Activated CD8-positive, alpha-beta memory T cell treated with anti-CD3 and anti-CD28 coated beads for 48 hours (primary cell): ENCODE measurements at places on chromosomes 7 and 10.

- DNase-seq = no peak
Observed at GRCh38 chr7:47095946-47096345, 486.0 kb downstream of the TNS3 start.

DNA sequence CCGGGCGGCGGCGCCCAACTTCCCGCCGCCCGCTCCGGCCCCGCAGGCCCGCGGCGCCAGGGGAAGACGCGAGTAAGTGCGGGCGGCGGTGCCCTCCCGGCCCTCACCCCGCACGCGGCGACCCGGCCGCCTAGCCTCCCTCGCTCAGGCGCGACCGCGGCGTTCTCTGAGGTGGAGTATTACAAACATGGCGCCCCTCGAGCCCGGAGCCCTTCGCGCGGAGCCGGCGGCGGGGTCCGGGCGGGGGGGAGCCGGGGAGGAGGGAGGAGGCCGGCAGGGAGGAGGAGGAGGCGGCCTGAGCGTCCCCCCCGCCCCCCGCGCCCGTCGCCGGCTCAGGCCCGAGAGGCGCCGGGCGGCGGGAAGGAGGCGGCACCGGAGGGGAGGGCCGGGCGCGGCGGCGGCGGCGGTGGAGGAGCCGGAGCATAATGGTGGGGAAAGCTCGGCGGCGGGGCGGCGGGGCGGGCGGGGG lies at the start of gene ZMYND11:
Gene ZMYND11 (plus strand): TSS at position 324 of the 469 bp plus-strand sequence. CDS start 44,558 bp downstream, outside the sequence.
- no peak for DNase-seq

DNA sequence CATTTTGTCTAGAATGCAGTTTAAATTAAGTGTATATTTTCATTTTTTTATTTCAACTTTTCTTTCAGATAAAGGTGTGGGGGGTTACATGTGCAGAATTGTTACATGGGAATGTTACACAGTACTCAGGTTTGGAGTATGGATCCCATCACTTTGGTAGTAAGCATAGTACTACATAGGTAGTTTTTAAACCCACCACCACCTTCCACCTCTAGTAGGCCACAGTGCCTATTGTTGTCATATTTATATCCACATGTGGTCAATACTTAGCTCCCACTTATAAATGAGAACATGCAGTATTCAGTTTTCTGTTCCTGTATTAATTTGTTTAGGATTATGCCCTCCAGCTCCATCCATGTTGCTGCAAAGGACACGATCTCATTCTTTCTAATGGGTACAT lies 200.6 kb downstream of the CCDC7 start:
- DNase-seq = no peak

GRCh38 chr7:133794479-133794878 lies 332.7 kb upstream of the LRGUK start:
- no peak for DNase-seq

- no peak for DNase-seq
Observed at GRCh38 chr10:11533328-11533781, 78.1 kb downstream of the USP6NL start.

DNA sequence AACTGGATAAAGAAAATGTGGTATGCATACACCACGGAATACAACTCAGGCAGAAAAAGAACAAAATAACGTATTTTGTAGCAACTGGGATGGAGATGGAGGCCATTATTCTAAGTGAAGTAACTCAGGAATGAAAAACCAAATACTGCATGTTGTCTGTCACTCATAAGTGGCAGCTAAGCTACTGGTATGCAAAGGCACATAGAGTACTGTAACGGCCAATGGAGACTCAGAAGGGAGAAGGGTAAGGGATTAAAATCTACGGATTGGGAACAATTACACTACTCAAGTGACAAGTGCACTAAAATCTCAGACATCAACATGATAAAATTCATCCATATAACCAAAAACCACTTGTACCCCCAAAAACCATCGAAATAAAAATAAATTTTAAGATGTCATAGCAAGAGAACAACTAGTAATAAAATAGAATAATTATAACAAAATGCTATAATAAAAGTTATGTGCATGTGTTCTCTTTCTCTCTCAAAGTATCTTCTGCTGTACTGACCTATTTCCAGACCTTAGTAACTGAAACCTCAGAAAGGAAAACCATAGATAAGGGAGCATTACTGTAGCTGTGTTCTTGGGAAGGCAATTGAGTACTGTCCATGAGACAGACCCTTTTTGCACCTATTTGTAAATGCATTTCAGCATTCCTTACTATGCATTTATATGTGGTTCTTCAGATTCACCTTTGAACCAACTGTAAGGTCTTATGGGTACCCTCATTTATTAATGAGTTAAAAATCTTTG lies 6.7 kb upstream of the NEBL start:
- no peak for DNase-seq

DNA sequence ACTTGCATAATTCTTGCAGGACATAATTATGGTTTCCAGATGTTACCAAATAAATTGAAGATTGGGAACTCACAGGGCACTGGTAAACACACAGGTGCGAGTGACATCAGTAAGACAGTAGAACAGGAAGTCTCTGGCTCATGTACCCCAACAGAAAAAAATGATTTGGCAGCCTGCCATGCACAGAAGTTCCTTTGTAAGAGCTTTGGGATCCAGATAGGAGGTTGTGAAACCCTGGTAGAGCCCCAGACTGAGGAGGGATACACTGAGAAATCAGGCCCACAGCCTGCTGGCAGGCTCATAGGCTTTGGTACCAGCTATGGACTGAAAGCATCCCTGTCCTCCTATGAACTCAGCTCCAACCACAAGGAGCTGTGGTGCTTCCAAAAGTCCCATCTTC lies 118.0 kb downstream of the COBL start:
- DNase-seq = no peak

- no peak for DNase-seq
Observed at GRCh38 chr7:150307129-150307528, 16.0 kb upstream of the LRRC61 start.

DNA sequence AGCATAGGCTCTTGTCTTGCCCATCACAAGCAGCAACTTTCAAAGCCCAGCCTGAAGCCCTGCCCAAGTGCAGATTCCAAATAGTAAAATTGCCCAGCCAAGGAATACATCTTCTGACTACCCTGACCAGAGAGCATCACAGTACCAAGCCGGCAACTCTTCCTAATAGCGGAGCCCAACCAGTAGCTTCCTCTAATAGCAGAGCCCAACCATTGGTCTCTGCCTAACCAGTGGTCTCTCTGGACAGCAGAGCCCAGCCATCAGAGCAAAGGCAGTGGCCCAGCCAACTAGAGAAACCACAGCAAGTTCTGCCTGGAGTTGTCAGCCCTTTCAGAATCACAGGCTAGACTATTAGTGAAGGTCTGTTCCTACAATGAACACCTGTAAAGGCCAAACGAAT lies 285.6 kb downstream of the HGF start:
- DNase-seq = no peak

GRCh38 chr10:89404104-89405047 lies 10.0 kb upstream of the IFIT5 start:
- no peak for DNase-seq

DNA sequence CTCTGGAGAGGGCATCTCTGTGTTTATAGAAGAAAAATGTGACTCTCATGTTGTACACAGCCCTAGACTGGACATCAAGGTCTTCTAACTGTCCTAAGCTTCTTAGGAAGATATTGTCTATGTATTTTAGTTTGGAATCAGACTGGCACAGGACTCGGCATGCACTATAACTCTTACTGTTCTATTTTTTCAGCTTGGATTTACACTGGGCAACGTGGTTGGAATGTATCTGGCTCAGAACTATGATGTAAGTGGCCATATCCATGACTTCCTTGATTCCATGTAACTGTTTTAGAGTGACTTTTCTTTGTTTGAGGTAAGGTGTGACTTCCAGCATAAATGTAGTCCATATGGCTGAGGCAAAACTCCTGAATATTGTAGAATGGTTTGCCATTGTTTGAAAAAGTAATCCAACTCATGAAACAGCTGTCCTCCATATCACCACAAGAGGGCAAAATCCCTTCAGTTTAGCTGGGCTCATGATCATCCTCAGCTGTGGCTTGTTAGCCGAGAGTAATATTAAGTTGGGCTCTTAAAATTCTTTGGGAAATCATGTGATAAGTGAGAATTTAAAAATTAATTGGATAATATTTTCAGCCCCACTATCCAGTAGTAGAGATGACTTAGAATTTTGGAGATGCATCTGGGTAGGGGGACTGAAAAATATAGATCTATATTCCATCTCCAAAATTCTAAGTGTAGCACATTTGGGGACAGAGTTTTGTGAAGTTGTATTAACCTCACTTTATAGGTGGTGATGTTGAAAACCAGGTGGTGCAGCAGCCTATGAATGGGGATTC lies 10.4 kb downstream of the STMP1 start:
- no peak for DNase-seq

GRCh38 chr10:131113709-131114291 lies 197.7 kb downstream of the TCERG1L start:
- DNase-seq = no peak

GRCh38 chr10:651692-652091 lies 37.8 kb downstream of the DIP2C start:
- no peak for DNase-seq

- DNase-seq = no peak
Observed at GRCh38 chr10:117594722-117595121, 52.2 kb downstream of the EMX2 start.

DNA sequence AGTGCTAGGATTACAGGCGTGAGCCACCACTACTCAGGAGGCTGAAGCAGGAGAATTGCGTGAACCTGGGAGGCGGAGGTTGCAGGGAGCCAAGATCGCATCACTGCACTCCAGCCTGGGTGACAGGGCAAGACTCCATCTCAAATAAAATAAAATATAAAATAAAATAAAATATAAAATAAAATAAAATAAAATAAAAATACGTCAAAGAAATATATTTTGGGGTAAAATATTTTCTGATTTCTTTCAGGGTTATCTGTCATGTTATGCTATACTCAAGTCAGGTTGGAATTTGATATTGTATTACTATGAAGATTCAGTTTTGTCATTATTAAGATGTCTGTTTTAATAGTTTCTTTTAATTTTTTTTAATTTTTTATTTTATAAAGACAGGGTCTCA lies 99.4 kb upstream of the GHITM start:
- DNase-seq = no peak

GRCh38 chr10:32266979-32267378 lies 80.0 kb downstream of the EPC1 start:
- no peak for DNase-seq

DNA sequence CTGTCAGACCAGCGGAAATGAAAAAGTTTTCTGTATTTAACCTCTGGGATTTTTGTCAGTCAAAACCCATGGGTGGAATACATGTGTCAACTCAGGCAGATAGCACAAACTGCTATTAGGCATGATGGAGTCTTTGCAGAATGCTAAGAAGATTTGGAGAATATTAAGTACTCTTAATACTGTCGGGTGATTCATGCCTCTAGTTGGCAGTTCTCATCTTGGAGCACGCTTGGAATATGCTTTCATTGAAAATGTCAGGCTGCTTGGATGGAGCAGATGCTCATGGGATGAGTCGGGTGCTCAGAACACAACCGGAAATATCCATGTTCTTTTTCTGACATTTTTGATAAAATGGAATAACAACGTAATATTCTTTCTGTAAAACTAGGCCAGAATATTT lies 27.6 kb upstream of the PRKG1 start:
- no peak for DNase-seq

- no peak for DNase-seq
Observed at GRCh38 chr10:24701447-24701846, 22.2 kb downstream of the ARHGAP21 start.

GRCh38 chr7:151884312-151885201 lies 7.6 kb upstream of the PRKAG2 start:
- no peak for DNase-seq

GRCh38 chr10:59177836-59178235 lies 1.4 kb downstream of the PHYHIPL start:
- no peak for DNase-seq

- DNase-seq = no peak
Observed at GRCh38 chr7:27189295-27189996, 4.4 kb upstream of the HOXA11 start.

- no peak for DNase-seq
Observed at GRCh38 chr10:76879116-76879913, 758.3 kb downstream of the KCNMA1 start.

- DNase-seq = no peak
Observed at GRCh38 chr7:135342887-135343286, 109.2 kb downstream of the STRA8 start.

- DNase-seq = no peak
Observed at GRCh38 chr7:7173956-7174632, 8.2 kb upstream of the C1GALT1 start.

GRCh38 chr7:118054529-118054928 lies 129.4 kb upstream of the LSM8 start:
- DNase-seq = no peak

- no peak for DNase-seq
Observed at GRCh38 chr10:103672345-103672744, 178.8 kb downstream of the NEURL1 start.

- no peak for DNase-seq
Observed at GRCh38 chr7:96903906-96904305, 101.4 kb upstream of the DLX6 start.

- no peak for DNase-seq
Observed at GRCh38 chr7:80488406-80488805, 23.5 kb downstream of the GNAT3 start.

GRCh38 chr7:156659961-156660360 lies 19.4 kb downstream of the RNF32 start:
- no peak for DNase-seq

GRCh38 chr10:132204781-132205473 lies 18.2 kb downstream of the DPYSL4 start:
- DNase-seq = no peak

- no peak for DNase-seq
Observed at GRCh38 chr10:8246548-8246947, 192.1 kb downstream of the GATA3 start.

GRCh38 chr10:60788544-60788943 lies 10.3 kb downstream of the CDK1 start:
- no peak for DNase-seq

DNA sequence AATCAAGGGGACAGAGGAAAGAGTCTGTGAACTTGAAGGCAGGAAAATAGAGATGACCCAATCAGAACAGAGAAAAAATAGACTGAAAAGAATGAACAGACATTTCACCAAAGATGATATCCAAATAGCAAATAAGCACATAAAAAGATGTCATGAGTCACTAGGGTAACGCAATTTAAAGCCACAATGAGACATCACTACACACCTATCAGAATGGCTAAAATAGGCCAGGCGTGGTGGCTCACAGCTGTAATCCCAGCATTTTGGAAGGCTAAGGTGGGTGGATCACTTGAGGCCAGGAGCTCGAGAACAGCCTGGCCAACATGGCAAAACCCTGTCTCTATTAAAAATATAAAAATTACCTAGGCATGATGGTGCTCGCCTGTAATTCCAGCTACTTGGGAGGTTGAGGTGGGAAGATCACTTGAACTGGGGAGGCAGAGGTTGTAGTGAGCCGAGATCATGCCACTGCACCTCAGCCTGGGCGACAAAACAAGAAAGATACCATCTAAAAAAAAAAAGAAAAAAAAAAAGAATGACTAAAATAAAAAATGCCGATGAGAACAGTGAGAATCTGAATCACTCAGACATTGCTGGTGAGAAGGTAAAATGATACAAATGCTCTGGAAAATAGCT lies 100.9 kb downstream of the LHPP start:
- no peak for DNase-seq

DNA sequence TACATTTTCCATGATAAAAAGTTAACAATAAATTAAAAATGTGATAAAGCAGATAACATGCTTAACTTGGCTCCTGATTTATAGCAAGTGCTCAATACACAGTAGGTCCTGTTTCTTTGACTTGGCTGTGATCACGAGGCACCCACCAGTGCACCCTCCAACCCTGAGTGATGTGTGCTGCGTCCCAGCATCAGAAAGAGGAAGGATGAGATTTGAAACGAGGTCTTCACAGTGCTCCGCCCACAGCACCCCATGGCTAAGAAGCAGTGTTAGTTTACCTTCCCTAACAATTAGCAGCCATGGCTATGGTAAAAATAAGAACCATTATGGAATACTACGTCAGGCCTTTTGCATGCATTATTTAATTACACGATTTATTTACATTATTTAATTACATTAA lies 292.0 kb upstream of the ZMIZ1 start:
- no peak for DNase-seq
